ENCODE measurements at places on chromosomes 11 and 22. TPM values are rescaled to one million over a fixed set of nuclear protein-coding genes. Genes with fewer than 3 reads are reported as not detected.

The UCP2 gene
- total RNA-seq: 245 TPM

The PDE2A gene
- total RNA-seq: not detected

The VPS51 gene
- total RNA-seq: 269 TPM

The FAM181B gene
- 0.33 TPM for total RNA-seq

Data from mesangial cell (primary cell).